ENCODE measurements at places on chromosomes 6 and 20.

DNA sequence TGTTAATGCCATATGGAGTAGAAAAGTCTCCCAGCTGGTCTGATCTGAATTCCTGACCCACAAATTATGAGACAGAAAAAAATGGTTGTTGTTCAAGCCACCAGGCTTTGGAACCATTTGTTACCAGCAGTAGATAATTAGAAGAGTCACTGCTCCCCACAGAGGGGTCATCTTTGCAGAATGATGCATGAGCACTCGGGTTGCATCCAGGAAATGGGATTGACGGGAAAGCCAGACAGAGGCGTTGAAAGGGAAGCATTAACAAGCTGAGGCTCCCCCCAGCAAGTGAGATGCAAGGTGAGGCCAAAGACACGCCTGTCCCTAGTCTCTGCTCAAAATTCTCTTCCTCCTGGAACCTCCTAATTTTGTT, 182.5 kb downstream of the SYNDIG1 start:
- no peak for DNase-seq

DNA sequence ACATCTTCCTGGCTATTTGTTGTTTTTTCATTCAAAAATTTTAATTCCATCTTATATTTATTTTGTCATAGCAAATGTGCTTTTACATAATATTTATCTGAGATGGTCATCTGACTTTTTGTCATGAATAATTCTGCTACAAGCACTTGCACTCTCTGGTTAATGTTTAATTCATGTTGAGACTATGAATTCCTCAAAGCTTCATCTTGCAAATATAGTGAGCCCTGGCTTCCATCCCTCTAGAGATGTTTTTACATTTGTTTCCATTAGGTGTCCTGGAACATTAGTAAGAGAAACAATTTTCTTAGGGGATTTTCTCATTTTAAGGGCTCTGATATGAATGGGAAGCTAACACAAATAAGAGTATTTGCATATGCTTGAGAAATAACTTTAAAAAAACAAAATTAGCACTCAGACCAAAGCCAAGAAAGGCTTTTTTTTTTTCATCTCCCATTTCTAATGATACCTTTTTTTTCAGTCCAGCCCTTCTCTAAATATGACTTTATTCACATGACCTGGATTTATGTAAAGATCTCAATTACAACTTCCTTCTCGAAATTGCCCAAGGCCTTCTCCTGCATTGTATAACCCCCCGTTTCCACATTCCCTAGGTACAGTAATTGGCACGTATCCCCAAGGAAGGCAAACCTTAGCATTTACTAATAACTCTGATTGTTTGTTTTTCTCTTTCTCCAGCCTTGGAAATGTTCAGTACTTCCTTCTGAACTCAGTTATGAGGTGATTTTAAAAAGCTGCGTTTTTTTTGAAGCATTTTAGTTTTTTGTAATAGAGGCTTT, 797.0 kb upstream of the GJE1 start:
- DNase-seq, result no peak

- DNase-seq, result no peak
These were observed 26.1 kb upstream of the ZNF831 start for GRCh38 chr20:59137532-59137931.

DNA sequence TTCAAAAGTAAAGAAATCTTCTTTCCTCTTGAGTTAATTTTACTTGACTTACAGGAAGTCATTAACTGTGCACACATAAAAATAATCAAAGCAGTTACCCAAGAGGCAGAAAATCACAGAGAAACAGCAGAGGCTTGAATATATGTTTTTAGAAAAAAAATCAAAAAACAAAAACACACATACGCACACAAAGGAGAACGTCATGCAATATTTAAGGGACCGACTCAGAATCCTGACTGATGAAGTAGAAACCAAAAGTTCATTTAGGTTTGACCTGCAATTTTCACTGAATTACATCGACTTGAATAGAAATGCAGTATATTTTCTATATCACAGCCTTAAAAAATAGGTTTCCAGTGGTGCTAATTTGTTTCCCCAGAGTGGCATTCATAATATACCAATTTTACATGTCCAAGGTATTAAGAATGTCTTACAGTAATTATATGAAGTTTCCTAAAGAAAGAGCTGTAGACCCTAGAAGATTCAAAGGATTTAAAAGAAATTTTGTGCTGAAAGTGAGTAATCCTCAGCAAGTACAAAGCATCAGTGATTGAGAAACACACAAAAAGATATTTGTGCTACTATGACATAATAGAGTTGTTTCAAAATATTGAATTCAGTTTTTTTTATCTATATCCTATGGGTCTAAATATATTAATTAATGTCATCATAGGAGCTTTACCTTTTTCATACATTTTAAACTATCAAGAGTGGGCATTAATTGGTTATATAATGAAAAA, 358.5 kb upstream of the RUNX2 start:
- DNase-seq, result no peak

GRCh38 chr6:105212587-105212986, 32.8 kb upstream of the POPDC3 start:
- DNase-seq, result no peak

DNA sequence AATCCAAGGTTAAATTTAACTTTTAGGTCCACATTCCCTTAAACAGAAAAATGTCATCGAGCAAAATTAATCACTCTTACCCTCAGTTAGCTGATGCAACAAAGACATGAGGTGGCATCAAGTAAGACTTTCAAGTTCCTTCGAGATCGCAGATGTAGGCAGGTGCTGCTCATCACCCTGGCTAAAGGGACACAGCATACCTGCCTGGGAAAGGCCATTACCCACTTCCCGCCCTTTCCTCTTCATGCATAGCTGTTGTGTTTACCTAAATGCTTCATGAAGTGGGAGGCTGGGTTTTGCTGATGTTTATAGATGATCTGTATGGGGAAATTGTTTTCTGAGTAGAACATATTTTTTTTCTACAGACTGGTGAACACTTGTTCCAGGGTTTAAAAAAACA, 67.7 kb downstream of the GFRA4 start:
- no peak for DNase-seq

DNA sequence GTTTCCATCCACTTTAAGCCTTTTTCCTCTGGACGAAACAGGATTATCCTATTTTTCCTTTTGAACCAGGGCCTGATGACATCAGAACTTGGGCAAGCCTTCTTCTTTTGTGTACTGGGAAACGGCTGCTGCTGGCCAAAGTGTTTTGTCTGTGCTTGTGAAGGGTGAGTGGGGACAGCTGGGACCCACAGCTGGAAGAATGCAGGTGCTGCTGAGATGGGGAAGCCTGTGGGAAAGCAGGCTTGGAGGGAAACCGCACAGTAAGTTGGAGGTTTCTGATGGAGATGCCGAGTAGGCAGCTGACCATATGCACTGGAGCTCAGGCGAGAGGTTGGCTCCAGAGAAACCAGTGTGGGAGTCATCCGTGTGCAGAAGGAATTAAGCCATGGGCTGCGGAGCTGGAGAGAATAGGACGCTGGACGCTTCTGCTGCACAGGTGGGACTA, 8.5 kb upstream of the PSMG4 start:
- DNase-seq, result no peak

DNA sequence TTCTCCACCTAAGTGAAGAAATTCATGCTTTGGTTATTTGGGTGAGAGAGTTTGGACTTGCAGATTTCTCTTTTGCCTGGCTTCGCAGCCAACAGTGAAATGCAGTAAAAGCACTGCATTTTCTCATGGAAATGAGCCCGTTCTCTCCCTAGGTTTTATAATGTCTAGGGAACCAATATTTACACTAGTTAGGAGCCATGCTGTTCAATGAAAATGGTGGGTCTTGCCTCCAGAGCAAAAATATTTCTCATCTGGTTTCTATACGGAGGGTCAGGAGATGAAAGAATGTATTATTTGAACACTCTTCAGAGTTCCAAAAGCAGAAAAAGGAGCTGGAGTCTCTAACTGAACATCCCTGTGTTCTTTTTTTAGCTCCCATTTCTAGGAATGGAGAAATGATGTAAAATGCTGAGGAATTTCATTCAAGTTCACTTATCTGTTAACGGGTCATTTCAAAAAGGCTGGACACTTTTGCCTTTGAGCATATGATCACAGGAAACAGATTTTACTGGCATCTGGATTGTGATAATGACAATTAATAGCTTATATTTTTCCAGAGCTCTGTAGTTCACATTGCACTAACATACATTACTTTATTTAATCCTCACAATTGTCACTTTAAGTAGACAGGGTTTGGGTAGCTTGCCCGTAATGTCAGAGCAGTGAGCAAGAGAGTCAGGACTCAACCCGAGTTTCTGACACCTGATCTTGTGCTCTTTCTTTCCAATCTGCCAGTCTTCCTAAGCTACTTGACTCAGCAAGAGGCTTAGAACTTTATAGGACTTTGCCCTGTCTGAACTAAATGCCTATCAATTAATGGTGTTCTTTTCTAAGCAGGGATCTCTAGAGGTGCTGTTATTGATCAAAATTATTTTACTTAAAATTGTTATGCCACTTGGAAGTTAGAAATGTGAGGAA, 78.0 kb downstream of the PPP1R14C start:
- no peak for DNase-seq

GRCh38 chr6:158026054-158026900, 44.6 kb downstream of the SYNJ2 start:
- DNase-seq, result no peak

DNA sequence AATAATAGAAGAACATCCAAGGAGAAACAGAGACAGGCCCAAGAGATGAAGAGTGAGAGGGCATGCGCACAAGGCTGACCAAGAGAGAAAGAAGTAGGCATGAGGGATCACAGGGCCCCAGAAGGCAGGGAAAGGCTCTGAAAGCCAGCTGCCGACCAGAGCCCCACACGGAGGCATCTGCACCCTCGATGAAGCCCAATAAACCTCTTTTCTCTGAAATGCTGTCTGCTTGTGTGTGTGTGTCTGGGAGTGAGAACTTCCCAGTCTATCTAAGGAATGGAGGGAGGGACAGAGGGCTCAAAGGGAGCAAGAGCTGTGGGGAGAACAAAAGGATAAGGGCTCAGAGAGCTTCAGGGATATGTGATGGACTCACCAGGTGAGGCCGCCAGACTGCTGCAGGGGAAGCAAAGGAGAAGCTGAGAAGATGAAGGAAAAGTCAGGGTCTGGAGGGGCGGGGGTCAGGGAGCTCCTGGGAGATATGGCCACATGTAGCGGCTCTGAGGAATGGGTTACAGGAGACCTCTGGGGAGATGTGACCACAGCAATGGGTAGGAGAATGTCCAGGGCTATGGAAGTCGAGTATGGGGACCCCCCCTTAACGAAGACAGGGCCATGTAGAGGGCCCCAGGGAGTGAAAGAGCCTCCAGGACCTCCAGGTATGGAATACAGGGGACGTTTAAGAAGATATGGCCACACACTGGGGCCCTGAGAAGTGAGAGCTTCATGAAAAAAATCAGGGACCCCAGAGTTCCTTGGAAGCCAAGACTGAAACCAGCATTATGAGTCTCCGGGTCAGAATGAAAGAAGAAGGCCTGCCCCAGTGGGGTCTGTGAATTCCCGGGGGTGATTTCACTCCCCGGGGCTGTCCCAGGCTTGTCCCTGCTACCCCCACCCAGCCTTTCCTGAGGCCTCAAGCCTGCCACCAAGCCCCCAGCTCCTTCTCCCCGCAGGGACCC, 981 bp upstream of the TNF start:
- no peak for DNase-seq

DNA sequence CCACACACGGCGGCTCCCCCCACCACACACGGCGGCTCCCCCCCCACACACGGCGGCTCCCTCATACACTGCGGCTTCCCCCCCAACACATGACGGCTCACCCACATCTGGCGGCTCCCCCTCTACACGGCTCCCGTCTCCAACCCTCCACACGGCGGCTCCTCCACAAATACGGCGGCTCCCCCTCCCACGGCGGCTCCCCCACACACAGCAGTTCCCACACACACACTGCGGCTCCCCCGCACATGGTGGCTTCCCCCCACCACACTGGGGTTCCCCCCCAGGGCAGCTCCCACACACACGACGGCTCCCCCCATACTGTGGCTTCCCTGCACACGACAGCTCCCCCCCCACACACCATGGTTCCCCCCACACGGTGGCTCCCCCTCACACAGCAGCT, 98.0 kb downstream of the TTLL2 start:
- no peak for DNase-seq

DNA sequence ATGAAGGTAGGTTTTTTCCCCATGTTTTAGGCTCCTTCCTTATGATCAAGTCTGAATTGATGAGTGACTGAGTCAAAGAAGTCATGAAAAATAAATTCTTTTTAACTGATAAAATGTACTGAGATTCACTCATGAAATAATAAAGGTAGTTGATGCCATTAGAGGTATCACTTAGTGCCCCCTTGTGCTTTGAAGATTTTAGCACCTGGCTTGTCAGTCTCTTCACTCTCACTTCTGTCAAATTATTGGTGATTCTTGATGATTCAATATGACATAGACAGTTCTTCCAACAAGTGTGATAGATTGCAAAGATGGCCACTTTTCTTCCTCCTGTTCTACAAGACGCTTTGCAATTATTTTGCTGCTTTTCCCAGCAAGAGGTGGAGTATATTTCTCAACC, 4.2 kb upstream of the DLK2 start:
- no peak for DNase-seq

DNA sequence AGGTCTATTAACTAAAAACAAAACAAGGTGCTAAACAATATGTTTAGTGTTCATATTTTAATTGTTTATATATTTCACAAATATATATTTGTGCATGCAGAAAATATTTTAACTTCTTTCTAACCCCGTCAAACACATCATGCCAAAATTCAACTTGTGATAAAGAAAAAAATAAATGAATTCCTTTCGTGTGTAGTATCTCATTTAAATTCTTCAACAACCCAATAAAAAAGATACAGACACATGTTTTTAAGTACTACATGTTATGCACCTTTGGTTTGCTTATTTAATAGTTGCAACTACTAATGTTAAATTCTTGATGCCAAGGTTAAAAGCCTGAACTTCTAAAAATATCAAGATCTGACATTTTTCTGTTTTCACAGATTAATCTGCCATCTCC, 252.4 kb downstream of the ESR1 start:
- no peak for DNase-seq

All from cerebellar nuclear complex (tissue), 1 donor.